ENCODE measurements at places on chromosomes 2 and 18.

DNA sequence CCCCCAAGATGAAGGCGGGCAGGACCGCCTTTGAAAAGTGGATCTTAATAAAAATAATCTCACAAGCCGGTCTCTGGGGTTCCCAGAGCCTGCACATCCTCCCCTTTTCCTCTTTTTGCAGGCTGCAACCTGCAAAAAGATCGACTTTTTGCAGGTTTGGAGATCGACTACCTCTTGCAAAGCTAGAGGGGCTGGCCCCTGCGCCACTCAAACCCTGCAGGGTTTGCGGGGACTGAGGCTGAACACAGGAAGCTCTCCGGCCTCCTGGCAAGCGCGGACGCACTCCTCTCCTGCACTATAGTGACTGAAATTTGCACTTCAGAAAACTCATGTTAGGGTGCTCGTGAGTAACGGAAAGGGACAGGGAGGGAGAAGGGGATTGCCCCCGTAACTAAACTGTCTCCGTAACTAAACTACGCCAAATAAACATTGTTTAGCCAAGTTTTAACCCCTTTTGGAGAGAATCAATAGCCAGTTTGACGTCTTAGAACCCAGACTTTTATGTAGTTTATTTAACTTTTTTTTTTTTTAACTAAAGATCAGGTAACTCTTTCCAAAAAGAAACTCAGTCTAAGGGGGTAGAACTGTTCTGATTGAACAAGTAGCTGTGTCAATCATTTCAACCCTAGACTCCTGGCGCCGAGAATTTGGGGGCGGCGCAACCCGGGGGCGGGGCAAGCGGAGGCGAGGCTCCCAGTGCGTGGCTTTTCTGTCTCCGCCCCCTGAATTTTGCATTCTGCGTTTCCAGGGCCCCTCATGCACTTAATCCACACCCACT is 2.5 kb downstream of the IGFBP5 start:
- peak; percentile 41 for DNase-seq

DNA sequence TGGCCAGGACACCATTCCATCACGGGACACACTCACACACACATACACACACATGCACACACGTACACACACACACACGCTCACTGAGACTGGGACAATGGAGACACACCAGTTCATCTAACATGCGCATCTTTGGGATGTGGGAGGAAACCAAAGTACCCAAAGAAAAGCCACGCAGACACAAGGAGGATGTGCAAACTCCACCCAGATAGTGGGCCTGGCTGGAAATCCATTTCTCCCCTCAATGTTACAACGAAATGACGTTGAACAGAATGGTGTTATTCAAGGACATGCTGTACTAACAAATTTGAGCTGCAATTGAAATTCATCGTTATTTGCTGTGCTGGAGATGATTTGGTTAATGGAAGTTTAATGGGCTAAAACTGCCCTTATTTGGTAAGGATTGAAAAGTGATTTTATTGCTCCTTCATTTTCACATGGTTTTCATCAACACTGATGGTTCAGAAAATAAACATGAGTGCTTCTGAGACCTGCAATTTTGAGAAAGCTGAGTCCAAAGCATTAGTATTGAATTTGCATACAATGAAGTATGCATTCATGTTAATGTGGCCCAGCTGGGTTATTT is 110.0 kb downstream of the KCNE4 start:
- no peak for DNase-seq

- no peak for DNase-seq
Observed at GRCh38 chr2:110789706-110790105, 57.3 kb downstream of the ACOXL start.

DNA sequence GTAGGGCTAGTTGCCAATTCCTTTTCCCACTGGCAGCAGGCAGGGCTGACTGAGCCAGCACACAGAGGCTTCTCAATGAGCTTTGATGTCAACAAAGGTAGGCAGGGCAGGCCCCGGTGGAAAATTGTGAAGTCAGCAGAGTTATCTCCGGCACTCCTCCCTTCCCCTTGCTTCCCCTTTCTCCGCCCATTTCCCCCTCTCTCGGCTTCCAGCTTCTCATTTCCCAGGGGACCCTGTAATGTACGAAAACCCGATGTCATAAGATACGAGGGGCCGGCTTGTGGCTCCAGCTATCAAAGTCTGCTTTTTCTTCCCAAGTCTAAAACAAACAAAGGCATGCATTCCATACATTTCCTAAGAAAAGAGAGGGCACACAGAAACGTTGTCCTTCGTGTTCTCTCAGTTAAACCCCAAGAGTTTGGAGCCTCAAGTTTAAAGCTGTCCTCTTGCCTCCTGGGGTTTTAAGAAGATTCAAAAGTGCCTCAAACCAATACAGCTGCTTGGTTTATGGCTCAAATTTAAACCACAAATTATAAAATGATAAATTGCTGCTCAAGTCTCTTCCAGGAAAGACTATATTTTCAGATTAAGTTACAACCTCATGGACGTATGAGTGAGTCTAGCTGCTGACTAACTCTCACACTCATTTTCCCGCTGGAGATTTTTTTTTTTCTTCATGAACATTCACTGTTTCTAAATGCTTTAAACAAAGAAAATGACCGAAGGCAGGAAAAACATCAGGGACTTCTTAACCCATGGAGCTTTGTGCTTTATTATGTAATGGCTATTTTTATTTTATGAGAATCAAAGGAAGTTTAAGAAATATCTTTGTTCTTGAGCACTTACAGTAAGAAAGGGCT is 27.2 kb upstream of the EML4 start:
- DNase-seq = no peak

- DNase-seq = no peak
Observed at GRCh38 chr2:57843158-57843557, 203.4 kb upstream of the VRK2 start.

DNA sequence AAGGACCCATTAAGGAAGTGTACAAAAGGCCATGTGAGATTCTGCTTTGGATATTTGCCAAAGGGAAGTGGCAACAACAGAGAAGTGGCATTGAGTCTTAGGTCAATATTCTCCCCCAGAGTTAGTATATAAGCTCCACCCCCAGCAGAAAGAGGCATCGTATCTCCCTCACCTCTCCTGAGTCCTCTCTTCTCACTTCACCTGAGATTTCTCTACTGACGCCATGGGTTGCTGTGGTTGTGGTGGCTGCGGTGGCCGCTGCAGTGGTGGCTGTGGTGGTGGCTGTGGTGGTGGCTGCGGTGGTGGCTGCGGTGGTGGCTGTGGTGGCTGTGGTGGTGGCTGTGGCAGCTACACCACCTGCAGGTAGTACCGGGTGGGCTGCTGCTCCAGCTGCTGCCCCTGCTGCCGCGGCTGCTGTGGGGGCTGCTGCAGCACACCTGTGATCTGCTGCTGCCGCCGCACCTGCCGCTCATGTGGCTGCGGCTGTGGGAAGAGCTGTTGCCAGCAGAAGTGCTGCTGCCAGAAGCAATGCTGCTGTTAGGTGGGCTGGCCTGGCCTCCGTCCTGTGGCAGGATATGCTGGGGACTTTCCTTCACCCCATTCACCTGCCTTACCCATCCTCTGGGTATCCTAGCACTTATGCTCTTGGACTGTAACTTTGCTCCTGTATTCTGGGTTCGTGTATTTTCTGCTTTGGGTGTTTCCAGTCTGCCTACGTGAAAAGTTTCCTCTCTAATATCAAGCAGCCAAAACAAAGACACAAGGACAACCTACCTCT is 5.9 kb downstream of the SCYGR3 start:
- DNase-seq = no peak

DNA sequence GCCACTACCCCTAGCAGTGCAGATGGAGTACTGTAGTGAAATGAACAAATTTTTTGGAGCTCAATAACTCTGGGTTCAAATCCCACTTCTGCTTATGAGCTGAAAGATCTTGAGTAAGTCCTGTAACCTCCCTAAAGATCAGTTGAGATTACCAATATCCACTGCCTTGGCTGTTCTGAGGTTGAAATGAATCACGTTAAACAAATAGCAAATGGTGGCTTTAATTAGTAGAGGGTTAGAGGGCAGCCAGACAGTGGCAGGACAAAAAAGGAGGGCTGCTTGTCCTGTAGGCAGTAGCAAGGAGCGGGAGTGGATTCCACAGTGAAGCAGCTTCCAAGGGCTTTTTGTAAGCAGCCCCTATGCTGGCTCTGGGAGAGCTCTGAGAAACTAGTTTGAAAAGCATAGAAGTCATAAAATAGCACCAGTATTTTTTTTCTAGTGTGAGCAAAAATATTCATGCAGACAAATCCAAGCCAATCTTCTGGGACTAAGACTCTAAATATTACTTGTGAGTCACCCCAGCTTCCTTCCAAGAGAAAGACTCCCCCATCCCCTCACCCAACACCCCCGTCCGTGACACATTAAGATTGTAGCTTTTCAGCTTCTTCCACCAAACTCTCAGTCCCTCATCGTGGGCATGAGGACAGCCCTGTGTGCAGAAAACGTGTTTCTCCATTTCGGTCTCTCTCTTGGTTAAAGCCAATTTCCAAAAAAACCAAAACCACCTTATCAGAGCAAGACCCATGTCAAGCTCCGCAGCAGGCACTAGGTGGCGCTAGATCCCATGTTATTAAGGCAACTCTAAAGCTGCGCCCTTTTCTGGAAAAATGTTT is 123.5 kb upstream of the LGALSL start:
- peak; percentile 66 for DNase-seq

DNA sequence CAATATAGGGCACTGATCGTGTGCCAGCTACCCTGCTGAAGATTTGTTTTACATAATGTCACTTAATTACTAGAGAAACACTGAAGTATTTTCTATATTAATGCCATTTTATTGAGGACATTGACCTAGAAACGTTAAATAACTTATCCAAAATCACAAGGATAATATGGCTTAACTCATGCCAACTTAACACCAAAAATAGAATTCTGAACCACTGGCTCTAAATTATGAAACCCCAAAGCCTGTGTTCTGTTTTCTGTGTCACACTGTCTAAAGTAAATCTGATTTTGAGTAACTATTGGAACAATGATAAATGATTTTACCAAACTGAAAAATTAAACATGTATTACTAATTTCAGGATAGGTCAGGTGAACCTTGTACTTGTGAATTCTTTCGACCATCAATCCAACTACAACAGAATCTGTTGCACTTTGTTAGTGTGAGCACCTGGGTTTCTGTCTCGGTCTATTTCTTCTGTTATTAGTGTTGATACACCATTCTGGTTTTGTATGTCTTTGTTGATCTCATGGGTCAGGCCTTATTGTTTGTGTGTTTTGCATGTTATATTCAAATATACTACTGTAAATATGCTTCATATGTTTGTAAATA is 48.2 kb upstream of the CCDC141 start:
- no peak for DNase-seq

DNA sequence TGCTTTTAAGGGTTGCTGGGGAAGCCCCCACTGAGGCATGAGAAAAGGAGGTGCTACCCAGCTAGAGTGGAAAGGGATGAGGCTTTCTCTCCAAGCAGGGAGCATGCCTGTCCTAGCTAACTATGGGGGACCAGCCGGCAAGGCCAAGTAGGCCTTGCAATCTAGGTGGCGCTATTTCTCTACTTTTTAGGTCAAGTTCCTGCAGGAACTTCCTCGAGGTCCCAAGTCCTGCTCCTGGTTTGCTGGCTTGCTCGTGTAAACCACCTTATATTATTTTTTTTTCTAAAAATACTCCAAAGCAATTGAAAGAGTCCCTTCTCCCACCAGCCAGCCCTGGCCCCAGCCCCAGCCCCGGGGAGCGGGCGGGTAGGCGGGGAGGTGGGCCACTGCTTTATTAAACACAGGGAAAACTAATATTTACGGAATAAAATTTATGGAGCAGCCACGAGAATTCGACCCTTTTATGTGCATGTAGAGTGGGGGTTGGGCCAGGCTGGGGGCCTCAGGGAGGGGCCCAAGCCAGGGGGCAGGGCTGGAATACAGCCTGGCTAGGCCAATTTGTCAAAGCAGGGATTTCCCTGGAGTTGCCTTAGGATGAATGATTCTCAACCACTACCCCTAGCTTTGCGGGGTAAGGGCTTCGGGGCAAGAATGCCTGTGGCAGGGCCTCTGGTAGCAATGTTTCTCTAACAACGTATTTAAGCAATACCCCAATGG is 12.8 kb upstream of the IHH start:
- peak; percentile 20 for DNase-seq

GRCh38 chr2:81266106-81266505 is 961.6 kb upstream of the LRRTM1 start:
- DNase-seq = no peak

DNA sequence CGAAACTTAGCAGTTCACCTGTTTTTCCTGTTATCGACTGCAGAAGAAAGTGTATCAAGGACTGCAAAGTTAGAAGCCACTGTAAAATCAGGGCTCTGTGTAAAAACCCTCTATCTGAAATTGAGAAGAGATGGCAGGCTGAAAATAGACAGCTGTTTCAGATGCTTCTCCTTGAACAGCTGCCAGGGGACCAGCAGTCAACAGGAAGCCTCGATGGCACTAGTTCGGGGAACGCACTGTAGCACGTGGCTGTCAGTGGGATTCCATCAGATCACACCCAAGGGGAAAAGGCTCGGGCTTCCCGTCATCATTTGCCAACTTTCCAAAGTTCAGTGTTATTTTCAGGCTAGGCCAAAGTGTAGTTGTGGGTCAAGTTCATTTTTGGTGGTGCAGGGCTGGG is 316.9 kb downstream of the TXNL1 start:
- DNase-seq = no peak

- DNase-seq = no peak
Observed at GRCh38 chr2:210086292-210086691, 83.9 kb downstream of the RPE start.

- DNase-seq = no peak
Observed at GRCh38 chr18:23258566-23259469, 123.5 kb downstream of the CABLES1 start.

DNA sequence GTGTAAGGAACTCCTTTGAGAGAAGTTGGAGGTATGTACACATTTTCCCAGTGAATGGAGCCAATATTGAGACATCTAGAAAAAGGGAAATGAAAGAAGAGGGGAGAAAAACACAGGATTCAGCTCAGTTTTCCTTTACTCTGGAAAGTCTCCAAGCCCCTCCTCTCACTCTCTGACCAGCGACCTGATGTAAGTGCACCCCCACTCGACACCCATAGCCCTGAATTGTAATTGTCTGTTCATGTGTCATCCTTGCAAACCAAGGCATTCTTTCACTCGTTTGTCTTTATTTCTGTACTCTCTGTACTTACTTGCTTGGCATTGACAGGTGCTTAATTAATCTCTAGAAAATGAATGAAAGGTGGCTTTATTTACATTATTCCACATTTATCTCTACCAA is 55.7 kb upstream of the CTAGE1 start:
- no peak for DNase-seq

DNA sequence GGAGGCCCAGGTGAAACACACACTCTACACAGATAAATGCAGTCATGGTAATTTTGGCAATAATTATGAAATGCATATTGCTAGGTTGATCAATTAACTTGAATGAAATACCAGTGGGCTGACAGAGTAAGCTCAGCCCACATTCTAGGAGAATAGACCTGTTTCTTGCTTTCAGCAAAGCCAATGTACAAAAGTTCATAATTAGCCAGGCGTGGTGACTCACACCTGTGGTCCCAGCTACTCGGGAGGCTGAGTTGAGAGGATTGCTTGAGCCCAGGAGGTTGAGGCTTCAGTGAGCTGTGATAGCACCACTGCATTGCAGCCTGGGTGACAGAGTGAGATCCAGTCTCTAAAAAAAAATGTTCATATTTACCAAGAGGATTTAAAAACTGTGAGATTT is 15.7 kb upstream of the MBP start:
- DNase-seq = no peak

- DNase-seq = no peak
Observed at GRCh38 chr2:161010503-161011015, 149.7 kb upstream of the TANK start.
